AG09319 (cell line): ENCODE measurements at places on chromosomes 6 and 20.

DNA sequence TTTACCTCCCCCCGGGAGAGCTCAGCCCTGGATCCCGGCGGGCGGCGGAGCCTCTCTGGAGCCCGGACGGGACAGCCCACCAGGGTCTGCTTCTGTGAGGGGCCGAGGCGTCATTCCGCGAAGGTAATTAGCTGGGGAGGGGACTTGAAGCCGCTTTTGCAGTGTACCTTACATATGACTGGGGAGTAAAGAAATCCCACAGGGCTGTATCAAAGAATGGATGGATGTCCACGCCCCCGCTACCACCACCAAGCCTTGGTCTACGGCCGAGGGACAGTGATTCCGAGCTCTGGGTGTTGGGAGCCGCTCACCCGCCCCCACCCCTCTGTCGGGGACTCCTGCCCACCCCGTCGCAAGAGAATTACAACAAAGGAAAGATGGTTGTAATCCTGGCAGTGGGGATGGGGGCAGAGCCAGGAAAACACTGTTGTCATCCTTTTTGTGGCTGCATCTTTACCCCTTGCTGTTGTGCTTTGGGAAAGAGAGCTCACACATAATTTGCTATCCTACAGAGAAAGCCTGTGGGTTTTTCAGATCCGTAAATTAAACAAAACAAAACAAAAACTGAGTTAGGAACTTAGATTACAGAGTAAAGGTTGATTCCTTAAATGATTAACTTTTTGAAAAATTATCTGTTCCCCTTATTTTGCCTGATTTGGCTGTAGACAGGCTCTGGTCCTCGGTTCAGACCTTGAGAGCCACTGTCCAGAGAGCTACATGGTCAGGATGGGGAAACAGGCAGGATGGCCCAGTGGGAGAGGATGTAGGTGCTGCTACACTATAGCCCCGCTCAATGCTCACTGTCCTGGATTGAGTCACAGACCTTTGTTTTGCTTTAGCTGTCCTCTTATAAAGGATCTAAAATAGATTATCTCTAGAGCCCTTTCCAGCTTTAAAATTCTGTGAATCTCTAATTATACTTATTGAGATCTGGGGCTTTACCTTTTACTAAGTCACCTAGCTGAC, 997 bp upstream of the FBXO30 start:
- no peak for DNase-seq

DNA sequence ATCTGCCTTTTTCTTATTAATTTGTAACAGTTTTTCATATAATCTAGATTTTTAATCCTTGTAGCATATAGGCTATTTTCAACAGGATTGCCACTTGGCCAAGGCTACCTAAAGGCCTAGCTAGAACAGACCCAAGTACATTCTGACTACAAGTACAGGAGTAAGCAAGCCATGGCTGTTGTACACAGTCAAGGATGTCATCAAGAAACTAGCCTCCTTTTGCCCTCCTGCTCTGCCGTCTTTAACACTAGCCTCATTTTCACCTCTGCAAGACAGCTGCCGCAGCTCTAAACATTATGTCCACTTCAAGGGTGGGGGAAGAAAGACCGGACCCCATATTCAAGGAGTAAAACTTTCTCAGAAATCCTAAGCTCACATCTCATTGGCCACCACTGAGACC, 45.1 kb downstream of the EPB41L2 start:
- DNase-seq, result no peak

DNA sequence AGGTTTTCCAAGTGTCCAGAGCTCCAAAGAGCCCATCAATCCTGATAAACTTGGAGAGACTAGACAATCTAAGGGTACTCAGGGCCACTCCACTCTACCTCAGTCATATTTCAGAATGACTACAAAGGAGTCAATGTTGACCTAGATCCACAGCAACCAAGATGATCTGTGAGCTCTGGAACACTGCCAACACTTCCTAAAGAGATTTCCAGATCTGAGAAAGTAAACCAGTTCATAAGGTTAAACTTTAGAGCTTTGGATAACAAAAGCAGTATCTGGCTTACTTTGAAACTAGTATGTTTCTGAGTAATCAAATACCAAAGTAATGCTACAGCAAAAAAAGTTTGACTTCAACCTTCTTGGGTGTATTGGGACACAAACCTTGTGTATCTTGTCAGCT, 122.7 kb downstream of the BTBD9 start:
- DNase-seq, result no peak

- DNase-seq, result no peak
Measured at GRCh38 chr20:6863798-6864201, 96.3 kb downstream of the BMP2 start.

GRCh38 chr6:75220357-75220756, 14.5 kb upstream of the COL12A1 start:
- DNase-seq, result no peak

DNA sequence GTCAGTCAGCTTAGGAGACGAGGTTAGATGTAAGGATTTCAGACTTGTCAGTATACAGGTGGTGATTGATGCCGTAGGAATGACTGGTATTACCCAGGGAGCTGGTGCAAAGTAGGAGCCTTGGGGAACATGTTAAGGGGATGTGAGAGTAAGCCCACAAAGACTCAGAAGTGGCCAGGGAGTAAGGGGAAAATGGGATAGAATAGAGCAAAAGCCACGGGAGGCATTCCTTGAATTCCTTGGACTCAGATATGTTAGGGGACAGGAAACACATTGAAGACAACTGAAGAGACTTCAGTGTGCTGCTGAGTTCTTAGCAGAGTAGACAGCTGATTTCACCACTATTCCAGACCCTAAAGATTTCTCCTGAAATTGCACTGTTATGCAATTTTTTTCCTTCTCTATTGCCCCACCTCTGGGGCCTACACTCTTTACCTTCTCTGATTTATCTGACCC, 1.2 kb upstream of the ACAT2 start:
- no peak for DNase-seq
